ENCODE measurements at places on chromosomes 2 and 18. TPM values are rescaled to one million over a fixed set of nuclear protein-coding genes. Genes with fewer than 3 reads are reported as not detected.

Gene TMEM163
- 0.24 TPM for total RNA-seq

Gene MGAT4A
- total RNA-seq: 36.2 TPM

Gene SP140
- 4.5 TPM for total RNA-seq

Gene LDLRAD4
- 74.8 TPM for total RNA-seq
